A172 (cell line): ENCODE measurements at places on chromosomes 3 and 15. TPM values are rescaled to one million over a fixed set of nuclear protein-coding genes. Genes with fewer than 3 reads are reported as not detected.
A peak's percentile ranks its signal among the peaks of the same experiment; 100 is the strongest.

- no peak for DNase-seq
These were observed 2.9 kb downstream of the PIAS1 start for GRCh38 chr15:68057034-68057433.

GRCh38 chr3:144921710-144922109, 950.1 kb downstream of the DIPK2A start:
- no peak for DNase-seq

GRCh38 chr3:118001380-118001779, 1033.3 kb downstream of the IGSF11 start:
- no peak for DNase-seq

DNA sequence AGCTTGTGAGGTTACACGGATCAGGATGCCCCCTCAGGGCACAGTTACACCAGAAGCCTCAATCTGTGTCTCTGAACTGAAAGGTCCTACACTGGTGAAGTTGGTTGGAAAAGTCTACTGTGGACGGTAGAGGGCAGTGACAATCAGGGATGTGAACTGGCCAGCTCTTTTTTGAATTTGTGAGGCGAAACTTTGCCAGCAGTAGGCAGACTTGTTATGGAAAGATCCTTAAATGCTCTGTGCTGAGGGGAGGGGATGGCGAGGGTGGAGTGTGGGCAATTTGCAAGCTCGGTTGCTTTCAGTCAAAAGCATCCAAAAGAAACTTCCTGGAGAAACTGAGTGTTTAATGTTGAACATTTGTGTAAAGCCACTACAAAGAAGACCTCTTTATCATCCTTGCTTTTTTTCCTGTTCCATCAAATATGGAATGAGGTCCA, 127.4 kb upstream of the ABHD17C start:
- peak; percentile 81 for DNase-seq

GRCh38 chr15:39961051-39961450, 27.1 kb downstream of the EIF2AK4 start:
- no peak for DNase-seq

- peak; percentile 45 for DNase-seq
These were observed 28.4 kb downstream of the TMEM40 start for GRCh38 chr3:12730506-12731242.

DNA sequence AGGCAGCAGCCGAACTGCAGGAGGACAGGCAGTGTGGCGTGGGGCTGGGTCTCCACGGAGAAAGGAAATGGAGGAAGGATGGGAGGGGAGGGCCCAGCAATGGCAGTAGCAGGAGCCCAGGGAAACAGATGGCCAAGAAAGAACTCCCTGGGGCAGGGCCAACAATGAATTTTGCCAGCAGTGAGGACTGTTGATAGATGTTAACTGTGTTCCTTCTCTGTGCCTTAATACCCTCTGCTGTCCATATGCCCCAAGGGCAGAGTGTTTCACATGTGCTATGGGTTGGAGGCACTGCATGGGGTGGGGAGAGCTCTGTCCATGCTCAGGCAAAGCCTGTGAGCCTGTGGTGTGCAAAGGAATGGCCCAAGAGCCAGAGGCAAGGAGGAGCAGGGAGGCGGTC, 70.8 kb upstream of the POMGNT2 start:
- DNase-seq, result no peak

- DNase-seq, result no peak
These were observed 2.5 kb upstream of the GREM1 start for GRCh38 chr15:32715276-32715675.

DNA sequence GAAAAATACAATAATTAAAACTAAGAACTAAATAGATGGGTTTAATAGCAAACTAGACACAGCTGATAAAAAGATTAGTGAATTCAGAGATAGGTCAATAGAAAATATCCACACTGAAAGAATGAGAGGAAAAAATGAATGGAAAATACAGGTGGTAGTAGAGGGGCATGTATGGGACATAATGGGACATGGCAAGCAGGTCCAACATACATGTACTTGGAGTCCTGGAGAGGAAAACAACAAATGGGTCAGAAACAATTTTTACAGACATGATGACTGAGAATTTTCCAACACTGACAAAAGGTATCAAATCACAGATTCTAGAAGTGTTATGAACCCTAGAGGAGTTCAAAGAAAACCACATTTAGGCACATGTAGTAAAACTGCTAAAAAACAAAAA, 68.4 kb downstream of the MTHFS start:
- no peak for DNase-seq

DNA sequence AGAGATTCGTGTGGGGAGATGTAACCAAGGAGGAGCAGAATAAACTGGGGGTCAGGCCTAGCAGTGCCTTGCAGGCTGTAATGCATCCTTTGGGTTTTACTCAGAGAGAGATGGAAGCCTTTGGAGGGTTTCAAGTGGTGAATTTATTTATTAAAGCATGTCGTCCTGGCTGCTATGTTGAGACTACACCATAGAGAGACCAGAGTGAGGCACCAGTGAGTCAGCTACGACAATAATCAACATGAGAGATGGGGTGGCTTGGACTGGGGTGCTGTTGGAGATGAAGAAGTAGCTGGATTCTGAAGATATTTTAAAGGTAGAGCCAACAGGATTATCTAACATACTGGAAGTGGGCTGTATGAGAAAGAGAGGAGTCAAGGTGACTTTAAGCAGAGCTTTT, 335.3 kb upstream of the ARHGEF26 start:
- no peak for DNase-seq

GRCh38 chr15:39131609-39132008, 449.3 kb upstream of the THBS1 start:
- DNase-seq, result peak; percentile 54

DNA sequence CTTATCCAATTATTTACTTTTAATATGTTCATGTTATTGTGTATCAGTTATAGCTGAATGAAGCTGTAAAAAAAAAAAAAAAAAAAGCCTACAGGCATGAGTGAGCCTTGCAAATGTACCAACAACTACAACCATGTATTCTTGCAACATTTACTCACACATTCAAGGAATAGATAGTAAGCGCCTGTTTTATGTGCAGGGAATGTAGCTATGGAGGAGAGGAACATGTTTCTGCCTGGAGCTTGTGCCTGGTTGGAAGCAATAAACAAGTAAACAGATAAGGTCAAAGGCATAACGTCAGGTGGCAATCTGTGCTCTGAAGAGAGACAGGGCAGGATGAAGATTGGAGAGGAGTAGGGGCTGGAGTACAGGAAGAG, 111.2 kb downstream of the DNAJB8 start:
- DNase-seq, result no peak

DNA sequence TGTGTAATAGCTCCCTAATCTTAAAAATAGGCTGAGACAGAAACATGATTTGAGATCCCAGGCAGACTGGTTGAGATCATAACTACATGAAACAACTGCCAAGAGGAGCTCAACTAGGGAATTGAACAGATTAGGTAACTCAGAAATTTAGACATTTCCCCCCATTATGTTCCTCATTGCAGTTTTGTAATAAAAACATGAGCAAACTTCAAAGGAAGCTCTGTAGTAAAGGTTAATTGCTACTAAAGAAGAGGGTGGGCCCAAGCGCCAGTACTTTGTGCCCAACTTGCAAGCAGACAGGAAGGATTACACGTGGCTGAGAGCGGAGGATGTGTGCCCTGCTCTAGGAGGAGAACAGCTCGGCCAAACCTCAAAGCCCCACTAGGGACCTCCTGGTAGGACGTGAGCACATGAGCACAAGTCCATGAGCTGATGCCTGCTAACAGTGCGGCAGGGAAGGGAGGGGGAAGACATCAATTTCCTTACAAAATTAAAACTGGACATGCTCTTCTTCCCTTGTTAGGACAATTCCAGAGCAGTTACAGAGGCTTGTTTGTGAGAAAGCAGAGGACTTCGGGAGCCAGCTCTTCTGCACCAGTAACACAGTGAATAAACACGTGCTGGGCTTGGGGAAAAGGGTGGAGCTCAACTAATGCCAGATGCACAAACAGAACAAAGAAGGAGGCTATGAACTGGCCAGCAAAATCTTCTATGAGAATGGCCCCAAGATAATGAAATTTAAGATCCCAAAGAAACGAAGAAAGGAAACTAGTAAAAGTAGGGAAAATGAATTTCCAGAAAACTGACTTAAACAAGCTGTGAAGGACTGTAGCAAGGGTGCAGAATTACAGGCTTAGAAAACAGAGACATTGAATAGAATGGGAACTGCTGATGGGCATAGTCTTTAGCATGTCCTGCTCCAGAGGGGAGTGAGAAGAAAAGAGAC, 275.5 kb downstream of the MECOM start:
- no peak for DNase-seq

DNA sequence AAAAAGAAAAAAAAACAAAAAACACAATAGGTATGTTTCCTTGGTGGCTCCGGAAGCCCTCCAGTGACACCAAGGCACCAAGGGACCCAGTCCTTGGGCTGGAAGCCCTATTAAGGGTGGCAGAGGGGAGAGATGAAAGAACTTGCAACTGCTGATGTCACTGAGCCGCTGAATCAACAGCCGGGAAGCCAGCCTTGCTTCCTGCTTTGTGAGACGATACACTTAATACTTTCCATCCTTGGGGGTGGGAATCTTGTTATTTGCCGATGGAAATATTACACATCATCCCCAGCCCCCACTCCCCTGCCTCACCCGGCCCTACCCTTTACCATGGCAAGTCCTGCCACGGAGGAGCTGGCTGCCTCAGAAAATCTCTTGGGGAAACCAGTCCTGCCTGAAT, 5.6 kb upstream of the ISLR2 start:
- DNase-seq, result no peak

DNA sequence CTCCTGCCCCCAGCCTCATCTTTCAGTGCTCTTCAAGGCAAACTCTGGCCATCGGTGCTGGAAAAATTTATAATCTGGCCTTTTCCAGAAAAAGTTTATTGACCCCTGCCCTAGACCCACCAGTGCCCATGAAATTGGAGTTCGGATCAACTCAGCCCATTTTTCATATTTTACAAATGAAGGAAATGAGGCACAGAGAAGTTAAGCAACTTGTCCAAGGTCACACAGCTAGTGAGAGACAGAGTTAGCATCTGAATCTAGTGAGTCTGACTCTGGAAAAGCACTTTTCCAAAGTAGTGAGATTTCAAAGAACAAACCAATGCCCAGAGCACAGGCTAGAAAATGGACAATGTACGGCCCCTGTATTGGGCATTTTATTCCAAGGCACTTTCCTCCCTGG, 69.4 kb upstream of the TLE3 start:
- no peak for DNase-seq

DNA sequence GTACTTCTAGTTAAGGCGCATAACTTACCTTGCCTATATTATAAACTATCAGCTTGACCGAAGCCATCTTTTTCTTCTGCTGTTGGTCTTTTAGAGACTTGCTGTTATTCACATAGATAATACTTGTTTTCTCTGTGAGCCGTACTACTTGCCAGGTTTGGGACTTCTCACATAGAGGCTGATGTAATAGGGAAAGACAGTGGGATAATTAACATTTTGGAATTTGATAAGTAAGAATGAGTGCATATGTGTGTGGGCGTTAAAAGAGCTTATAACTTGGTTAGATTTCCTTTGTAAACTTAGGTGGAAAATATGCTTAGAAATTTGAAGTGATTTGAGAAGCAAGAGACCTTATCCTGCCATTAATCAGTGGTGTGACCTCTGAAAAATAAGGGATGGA, 47.8 kb downstream of the FNDC3B start:
- DNase-seq, result no peak

DNA sequence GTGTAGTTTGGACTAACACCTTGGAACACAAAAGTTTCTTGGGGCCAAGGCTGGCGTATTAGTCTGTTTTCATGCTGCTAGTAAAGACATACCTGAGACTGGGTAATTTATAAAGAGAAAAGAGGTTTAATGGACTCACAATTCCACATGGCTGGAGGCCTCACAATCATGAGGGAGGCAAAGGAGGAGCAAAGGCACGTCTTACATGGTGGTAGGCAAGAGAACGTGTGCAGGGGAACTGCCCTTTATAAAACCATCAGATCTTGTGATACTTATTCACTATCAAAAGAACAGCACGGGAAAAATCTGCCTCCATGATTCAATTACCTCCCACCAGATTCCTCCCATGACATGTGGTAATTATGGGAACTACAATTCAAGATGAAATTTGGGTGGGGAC, 9.4 kb upstream of the CCR2 start:
- no peak for DNase-seq

- no peak for DNase-seq
These were observed 5.8 kb downstream of the RCCD1 start for GRCh38 chr15:90960298-90961091.

GRCh38 chr3:135922903-135923250, 42.7 kb upstream of the PPP2R3A start:
- no peak for DNase-seq

DNA sequence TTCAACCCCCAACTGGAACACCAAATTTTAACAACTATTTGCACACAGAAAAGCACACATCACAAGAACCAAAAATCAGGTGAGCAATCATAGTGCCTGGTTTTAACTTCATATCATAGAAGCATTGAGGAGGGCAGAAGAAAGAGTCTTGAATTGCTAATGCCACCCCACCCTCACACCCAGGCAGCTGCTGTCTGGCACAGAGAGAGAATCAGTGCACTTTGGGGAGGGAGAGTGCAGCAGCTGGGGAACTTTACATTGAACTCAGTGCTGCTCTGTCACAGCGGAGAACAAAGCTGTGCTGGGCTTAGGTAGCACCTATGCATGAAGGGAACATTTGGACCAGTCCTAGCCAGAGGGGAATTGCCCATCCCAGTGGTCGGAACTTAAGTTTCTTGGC, 76.0 kb upstream of the KBTBD8 start:
- no peak for DNase-seq

DNA sequence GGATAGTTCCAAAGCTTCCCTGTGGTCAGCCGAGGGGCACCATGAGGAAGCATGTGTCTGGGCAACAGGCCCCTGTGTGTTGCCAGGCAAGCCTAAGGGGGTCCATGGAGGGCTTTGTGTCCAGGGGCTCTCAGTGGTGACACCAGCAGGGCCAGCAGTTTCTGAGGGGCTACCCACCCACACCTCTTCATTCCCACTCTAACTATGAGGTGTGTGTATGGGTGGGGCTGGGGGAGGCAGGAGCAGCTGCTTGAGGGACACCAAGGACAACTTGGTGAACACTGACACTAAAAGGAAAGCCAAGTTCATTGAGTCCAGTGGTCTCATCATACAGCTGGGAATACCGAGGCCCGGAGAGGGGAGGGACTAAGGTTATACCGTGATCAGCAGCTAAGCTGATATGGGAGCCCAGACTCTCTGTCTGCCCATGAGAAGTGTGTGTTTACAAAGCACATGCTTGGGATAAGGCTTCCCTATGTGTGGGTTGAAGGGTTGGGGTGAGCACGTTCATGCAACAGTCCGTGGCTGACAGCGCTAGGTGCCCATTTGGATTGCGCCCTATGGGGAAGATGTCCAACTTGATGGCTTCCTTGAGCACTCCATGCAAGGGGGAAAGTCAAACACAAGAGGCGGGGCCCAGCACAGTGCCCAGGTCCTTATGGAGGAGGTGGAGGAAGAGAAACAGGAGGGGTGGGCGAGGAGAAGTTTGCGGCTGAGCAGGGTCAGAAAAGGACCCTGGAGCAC, 34.8 kb upstream of the CHRNB4 start:
- DNase-seq, result no peak

GRCh38 chr15:94004697-94005096, 226.7 kb upstream of the MCTP2 start:
- no peak for DNase-seq

The HRG gene
- total RNA-seq, result not detected in 2 replicates

The SCG5 gene
- total RNA-seq, result 0.76 and 3.9 TPM in 2 replicates

The CCR3 gene
- total RNA-seq, result not detected in 2 replicates

The LNP1 gene
- 2.4 and 2.8 TPM in 2 replicates for total RNA-seq

The RFTN1 gene
- total RNA-seq, result 46.1 and 52.1 TPM in 2 replicates

The WNT5A gene
- total RNA-seq, result 10.1 and 15.6 TPM in 2 replicates

The TM6SF1 gene
- 0.14 TPM in 1 of 2 replicates, not detected in the other for total RNA-seq

The RPL14 gene
- 313 and 589 TPM in 2 replicates for total RNA-seq

The RASGRF1 gene
- total RNA-seq, result 1.2 and 2.1 TPM in 2 replicates

The GOLGA8K gene
- total RNA-seq, result 0.91 TPM in 1 of 2 replicates, not detected in the other
